ENCODE measurements at places on chromosomes 13 and 19. TPM values are rescaled to one million over a fixed set of nuclear protein-coding genes. Genes with fewer than 3 reads are reported as not detected.

The TICAM1 gene
- total RNA-seq = 6.5 TPM

The ICAM3 gene
- total RNA-seq = 7.1 TPM

The EDDM13 gene
- 0.33 TPM for total RNA-seq

The C19orf85 gene
- not detected for total RNA-seq

The DZIP1 gene
- 19.1 TPM for total RNA-seq

The CTXN1 gene
- total RNA-seq = 10.1 TPM

The CARM1 gene
- total RNA-seq = 52.2 TPM

Data from vein endothelial cell (primary cell).